ENCODE measurements at places on chromosomes 7 and 10.

DNA sequence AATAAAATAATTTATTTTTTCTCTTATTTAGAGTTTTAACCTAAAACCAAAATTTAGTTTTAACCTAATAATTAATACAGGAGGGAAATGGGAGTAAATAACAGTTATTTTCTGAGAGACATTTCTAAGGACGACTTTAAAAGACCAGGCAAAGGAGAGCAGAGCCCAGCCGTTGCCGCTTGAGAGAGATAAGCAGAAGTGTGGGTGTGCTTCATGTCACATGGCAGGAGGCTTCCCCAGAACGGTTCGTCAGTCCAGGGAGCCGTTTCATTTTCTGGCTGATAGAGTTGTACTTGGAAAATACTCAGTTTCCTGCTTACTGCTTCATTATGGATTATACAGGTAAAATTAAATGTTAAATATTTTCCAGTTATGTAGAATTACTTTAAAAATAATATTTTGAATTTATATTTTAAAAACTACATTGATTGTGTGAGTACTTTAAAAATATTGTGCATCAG is 61.4 kb downstream of the ST7 start:
- peak; percentile 76 for DNase-seq

DNA sequence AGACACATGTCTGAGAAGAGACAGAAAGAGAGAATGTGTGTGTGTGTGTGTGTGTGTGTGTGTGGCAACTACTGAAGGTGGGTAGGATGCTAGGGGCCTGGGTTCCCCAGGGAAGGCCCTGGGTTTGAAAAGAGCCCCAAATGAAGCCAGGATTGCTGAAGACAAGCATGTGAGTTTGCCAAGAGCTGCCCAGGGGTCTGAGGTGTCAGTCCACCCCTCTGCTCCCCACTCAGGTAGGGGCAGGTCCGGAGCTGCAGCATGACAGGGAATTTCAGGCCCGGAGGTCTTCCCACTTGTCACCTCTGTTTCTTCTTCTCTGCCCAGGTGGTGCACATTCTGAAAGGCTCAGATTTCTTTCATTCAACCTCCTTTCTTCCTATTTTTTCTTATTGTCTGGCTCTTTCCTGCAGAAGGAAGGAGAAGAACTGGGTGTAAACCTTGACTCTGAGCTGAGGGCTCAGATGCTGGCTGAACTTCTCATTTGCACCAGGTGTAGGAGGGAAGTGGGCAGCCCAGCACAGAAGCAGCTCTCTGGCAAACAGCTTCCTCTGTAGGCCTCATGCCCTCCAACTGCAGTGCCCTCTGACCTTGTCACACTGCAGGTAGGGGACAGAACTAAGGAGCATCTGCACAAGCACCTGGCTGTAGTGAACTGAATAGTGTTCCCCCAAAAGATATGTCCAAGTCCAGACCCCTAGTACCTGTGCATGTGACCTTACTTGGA is 79.6 kb upstream of the LRRC4 start:
- DNase-seq = no peak

DNA sequence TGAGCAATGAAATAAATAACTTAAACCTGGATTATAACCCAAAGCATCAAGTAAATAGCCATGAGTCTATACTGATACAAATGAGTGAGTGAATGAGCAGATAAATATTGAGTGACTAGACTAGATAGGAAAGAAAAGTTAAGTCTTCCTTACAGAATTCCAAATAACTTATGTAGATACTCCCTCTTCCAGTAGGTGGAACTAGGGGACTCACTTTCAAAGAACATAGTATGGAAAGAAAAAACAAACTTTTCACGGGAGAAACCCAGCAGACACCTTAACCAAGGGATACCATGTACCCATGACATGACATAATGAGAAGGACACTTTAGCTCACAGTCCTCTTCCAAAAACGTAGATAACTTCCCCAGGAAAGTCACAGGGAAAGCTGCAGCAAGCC is 32.2 kb downstream of the CSGALNACT2 start:
- no peak for DNase-seq

GRCh38 chr7:85682833-85683620 is 496.2 kb upstream of the SEMA3D start:
- no peak for DNase-seq

- DNase-seq = no peak
Observed at GRCh38 chr10:120715171-120715570, 136.0 kb upstream of the WDR11 start.

DNA sequence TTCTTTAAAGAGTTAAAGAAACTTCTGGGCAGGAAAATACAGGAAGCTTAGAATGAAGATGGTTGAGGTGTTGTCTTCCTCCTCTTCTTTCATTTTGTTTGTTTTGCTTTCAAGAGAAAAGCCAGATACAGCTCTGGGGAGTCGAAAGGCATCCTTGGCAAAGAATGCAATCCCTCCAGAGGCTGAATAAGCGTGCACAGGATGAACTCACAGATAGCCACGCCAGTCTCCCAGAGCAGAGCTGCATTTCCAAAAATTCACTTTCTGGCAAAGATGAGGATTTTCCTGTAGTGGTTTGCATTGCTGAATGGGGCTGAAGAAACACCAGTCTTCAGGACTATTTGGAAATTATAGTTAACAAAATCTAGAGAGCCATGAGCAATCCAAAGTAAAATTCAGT is 336.4 kb downstream of the NRG3 start:
- no peak for DNase-seq

DNA sequence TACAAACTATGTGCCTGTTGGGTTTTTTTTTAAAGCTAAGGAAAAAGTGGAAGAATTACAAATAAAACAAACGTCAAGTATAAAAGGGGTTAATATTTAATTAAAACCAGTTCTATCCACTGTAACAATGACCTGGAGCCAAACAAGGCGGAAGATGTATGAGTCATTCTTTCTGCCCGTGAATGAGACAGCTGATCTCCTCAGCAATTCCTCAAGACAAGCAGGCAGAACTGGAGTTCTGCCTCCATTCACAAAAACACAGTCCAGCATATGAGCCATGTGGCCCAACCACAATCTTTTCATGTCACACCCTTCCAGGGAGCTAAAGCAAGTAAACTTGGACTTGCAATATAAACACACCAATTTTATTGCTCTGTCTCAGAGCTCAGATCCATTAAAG is 8.4 kb downstream of the ETV1 start:
- DNase-seq = no peak

- no peak for DNase-seq
Observed at GRCh38 chr10:122264931-122265330, 6.2 kb upstream of the BTBD16 start.

- DNase-seq = no peak
Observed at GRCh38 chr10:25934621-25935139, 651 bp downstream of the MYO3A start.

- no peak for DNase-seq
Observed at GRCh38 chr10:129285459-129285858, 181.6 kb upstream of the MGMT start.

DNA sequence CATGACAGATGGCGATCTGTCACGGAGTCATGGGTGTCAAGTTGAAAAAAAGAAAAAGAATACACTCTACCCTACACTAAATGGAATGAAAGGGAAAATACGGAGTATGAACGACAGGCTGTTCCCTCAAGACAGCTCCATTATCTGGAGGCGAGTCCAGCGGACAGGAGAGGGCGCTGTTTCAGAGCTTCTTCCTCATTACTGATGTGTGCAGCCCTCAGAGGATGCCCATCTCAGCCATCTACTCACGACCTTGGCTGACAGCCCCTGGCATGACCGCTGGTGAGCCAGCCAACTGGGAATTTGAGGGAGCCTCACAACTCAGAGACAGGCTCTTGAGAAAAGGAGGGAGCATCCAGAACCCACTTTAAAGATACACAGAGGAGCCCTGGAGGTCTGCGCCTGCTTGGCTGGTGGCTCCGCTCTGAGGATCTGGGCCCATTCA is 49.6 kb upstream of the SMNDC1 start:
- peak; percentile 77 for DNase-seq

- DNase-seq = no peak
Observed at GRCh38 chr7:157811946-157812345, 475.1 kb downstream of the DNAJB6 start.

- no peak for DNase-seq
Observed at GRCh38 chr10:123154711-123155505, 706 bp downstream of the BUB3 start.

GRCh38 chr10:61294131-61294530 is 159.1 kb downstream of the TMEM26 start:
- no peak for DNase-seq

GRCh38 chr7:100171087-100171681 is 2.8 kb upstream of the GAL3ST4 start:
- DNase-seq = no peak

GRCh38 chr7:132117181-132117580 is 459.1 kb downstream of the PLXNA4 start:
- DNase-seq = no peak

DNA sequence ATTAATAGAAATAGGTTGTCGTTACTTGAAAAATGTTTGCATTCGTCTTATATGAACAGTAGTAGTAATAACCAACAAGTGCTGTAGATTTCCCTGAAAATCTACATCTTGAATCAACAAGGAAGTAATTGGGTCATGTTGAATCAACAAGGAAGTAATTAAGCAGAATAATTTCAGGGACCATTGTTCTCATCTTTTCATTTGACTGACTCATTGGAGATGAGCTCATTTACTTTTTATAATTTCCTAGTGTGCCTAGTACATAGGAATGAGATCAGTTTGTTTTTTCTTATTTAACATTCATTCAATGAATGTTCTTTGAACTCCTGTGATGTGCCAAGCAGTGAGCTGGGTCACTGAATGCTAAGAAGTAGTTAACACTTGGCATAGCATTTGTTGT is 8.2 kb downstream of the CLDN12 start:
- no peak for DNase-seq

- no peak for DNase-seq
Observed at GRCh38 chr7:47664650-47665195, 82.8 kb upstream of the TNS3 start.

DNA sequence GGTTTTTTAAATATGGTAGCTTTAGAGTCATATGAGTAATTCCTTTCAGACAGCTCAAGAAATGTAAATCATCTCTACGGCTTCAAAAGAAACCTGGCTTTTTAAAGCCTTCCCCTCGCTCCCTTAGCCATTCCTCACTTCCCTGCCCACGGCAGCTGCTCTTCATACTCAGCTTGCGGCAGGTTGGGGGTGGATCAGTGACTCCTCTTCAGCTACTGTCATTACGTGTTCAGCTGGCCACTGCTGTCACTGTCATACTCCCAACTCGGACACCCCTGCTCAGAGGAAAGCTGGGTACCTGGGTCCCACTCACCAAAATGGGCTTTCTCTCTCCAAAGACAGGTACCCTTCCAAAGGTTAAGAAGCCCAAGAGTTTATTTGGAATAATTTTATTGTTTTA is 6.6 kb downstream of the YWHAG start:
- no peak for DNase-seq

DNA sequence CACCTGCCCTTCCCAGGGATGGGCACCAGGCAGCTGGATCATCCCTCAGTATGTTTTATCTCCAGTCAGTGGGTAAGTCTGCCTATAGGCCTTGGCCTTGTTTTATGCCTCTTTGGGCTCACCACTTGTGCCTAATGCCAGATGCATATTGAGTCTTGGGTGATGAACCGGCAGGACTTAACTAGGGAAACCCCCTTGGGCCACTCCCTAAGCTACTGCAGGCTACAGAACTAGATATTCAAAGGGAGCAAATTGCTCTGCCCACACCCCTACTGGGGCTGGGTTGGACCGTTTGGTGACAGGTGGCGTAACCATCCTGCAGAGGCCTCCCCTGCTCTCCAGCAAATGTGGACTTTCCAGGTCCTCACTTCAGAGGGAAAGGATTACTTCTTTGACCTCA is 115.7 kb upstream of the GDF10 start:
- no peak for DNase-seq

GRCh38 chr7:73832806-73833205 is 2.0 kb downstream of the CLDN4 start:
- DNase-seq = no peak

- no peak for DNase-seq
Observed at GRCh38 chr7:137984181-137985041, 17.5 kb downstream of the CREB3L2 start.

DNA sequence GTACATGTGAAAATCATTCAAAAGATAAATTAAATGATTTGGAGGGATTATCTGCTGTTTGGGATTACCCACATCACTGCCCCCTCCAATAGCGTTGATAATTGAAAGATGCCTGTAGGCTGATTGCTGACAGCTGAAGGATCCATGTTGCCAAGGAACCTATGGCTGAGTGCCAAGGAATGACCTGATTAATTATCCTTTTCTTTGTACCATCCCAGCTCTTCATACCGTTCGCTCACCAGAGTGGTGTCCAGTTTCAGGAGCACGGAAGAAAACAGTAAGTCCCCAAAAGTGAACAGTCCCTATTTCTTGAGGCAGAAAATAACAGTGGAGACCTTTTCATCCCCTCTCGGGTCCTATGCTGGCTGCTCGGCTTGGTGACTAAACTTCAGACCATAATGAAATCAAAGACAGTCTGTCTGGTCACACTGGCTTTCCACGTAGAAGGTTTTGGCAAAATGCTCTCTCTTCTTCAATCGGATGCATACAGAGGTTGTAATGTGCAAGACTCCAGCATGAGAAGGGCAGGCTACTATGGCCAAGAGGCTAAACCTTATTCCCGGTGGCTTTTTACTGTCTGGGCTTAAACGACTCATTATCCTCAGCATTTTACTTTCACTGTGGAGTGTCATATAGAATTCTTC is 108.8 kb downstream of the SPAG6 start:
- DNase-seq = no peak

DNA sequence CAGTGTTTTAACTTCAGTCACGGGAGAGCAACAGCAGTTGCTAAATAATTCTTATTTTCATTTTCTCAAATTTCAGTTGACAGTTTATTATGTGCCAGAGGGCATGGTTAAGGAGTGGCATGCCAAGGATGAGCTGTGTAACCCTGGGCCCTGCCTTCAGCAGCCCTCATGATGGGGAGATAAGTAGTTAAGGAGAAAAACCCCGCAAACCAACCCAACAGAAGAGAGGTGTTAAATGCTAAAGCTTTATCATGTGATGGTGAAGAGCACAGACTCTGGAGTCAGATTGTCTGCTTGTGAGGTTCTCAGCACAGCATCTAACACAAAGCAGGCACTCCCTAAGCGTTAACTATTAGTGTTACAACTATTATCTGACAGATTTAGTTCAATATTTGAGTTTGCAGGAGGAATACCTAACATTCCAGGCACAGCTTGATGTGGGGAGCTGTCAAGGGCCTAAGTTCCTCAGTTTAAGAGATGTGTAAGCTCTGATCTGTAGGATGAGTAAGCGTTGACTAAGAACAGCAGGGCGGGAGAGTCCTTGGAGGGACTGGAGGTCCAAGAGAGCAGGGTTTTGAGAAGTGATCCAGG is 29.6 kb downstream of the STAM start:
- DNase-seq = no peak

Measured in NCI-H1694 treated with DMSO at 0.1 percent for 48 hours (cell line).